ENCODE measurements at places on chromosomes 5 and 9. TPM values are rescaled to one million over a fixed set of nuclear protein-coding genes. Genes with fewer than 3 reads are reported as not detected.

The PKN3 gene
- 1.9 TPM for total RNA-seq

The PPP1R26 gene
- total RNA-seq: 16.6 TPM

The LRRC70 gene
- 3.4 TPM for total RNA-seq

The GZMA gene
- total RNA-seq: not detected

DNA sequence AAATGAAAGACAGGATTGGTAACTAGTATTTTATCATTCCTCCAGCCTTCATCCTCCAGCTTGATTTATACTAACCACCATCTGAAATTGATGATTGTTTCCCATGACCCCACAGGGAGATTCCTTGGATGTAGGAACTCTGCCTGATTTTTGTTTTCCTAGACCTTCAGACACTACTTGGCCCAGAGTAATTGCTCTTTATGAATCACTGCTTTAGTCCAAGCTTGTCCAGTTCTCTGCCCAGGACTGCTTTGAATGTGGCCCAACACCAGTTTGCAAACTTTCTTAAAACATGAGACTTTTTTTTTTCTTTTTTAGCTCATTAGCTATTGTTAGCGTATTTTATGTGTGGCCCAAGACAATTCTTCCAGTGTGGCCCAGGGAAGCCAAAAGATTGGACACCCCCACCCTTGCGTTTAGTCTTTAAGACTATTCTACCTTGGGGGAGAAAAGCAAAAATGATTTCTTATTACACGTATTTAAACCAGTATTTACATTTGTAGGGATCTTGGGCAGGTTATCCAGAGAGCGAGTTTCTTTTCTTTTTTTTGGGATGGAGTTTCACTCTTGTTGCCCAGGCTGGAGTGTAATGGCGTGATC, 18.4 kb downstream of the BASP1 start:
- no peak for DNase-seq

DNA sequence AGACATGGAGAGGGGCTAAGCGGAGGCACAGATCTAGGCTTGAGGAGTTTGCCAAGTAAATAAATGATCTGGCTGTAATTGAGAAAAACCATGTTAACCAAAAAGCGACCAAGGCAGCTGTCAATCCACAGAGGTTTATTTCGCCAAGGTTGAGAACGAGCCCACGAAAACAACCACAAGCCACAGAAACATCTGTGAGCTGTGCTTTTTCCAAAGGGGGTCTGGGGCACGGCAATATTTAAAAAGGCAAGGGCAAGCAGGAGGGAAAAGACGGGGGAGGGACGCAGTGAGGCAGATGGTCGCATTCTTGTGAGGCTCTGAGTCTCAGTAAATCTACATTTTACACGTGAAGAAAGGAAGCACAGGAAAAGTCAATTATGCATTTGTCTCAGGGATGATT, 25.4 kb downstream of the CCT5 start:
- no peak for DNase-seq

DNA sequence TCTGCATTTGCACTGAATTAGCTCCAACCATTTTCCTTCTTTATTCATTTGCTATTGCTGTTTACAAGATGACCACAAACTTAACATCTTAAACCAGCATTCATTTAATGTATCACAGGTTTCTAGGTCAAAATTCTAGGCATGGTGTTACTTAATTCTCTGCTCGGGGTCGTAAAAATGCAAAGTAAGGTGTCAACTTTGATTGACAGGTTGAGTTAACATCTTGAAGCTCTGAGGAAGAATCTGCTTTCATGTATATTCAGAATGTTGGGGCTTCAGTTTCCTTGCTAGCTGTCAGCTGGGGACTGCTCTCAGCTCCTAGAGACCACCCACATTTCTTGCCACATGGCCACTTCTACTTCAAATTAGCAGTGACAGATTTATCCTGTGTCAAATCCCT, 348.7 kb upstream of the GRIN3A start:
- no peak for DNase-seq

GRCh38 chr5:10588779-10589447, 25.0 kb downstream of the ANKRD33B start:
- no peak for DNase-seq

DNA sequence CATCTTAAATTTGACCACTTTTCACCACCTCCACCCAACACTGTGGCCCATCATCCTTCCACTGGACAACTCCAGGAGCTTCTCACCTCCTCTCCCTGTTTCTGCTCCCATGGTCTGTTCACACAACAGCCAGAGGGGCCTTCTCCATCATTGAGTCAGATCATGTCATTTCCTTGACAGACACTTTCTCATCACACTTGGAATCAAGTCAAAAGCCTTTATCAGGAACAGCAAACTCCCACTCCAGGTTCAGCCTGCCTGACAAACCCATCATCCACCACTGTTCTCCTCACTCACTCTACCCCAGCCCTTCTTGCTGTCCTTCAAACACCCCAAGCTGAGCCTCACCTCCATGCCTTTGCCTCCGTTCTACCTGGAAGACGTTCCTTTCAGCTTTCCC, 78.4 kb upstream of the ADRA1B start:
- DNase-seq: no peak

- DNase-seq: no peak
Measured at GRCh38 chr5:82354543-82354942, 76.4 kb upstream of the RPS23 start.

- DNase-seq: no peak
Measured at GRCh38 chr5:63097286-63097685, 518.7 kb downstream of the LRRC70 start.

GRCh38 chr5:10923310-10923709, 162.3 kb upstream of the DAP start:
- DNase-seq: no peak

DNA sequence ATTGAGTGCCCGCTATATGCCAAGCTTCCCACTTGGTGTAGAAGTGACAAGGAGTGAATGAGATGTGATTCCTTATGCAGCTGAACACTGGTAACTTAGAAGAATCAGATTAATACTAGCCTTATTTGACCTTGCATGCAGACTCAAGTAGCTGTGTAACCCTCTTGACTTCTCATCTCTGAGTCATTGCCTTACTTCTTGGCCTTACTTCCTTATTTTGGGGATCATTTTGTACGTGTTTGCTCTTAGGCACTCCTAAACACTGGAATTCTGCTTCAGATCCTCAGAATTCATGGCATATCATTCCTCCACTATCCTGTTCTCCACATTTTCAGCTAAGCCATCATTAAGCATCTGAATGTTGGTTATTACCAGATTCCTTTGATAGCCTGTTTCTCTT, 948.9 kb upstream of the ARRDC3 start:
- DNase-seq: no peak

GRCh38 chr5:143701493-143701892, 110.5 kb upstream of the HMHB1 start:
- no peak for DNase-seq
